ENCODE measurements at places on chromosomes 3 and 15.

DNA sequence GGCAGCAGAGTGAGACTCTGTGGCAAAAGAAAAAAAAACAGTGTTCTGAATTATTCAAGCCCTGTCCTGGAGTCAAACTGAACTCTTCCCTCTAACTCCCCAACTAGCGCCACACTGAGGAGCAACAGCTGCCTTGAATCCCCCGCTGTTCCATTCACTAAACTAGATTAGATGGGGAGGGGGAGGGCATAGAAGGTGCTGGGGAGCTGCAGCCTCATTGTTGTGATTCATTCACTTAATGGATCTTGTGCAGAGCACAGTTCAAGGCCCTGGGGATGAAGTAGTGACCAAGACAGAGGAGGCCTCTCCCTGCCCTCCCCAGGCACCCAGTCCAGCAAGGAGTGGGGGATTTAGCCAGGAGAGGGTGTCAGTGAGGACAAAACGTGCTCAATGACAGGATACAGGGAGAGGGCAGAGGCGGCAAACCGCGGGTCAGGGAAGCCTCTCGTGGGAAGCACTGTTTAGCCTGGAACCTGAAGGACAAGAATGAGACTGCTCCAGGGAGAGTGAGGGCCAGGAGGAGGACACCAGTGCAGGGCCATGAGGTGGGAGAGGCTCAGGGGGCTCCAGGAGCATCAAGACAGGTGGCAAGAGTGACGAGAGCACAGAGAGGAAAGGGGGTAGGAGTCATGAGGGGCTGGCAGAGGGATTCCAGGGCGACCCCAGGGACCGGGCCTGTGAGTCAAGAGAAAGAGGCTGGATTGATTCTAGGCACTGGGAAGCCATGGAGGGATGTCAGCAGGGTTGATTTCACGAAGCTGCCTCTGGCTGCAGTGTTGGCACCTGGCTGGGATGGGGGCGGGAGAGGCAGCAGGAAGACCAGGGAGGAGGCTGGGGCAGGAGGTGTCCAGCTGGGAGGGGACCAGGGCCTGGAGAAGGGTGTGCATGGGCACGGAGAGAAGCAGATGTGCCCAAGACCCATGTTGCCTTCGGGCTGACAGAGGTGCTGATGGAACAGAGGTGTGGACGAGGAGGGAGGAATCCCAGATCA, 31.4 kb downstream of the ALS2CL start:
- DNase-seq = no peak

- no peak for DNase-seq
Measured at GRCh38 chr15:95162967-95163531, 931.7 kb downstream of the MCTP2 start.

GRCh38 chr15:93848490-93848889, 382.9 kb upstream of the MCTP2 start:
- no peak for DNase-seq

GRCh38 chr15:32899126-32899596, 181.4 kb downstream of the GREM1 start:
- no peak for DNase-seq

- no peak for DNase-seq
Measured at GRCh38 chr3:19116239-19116638, 32.1 kb upstream of the KCNH8 start.

DNA sequence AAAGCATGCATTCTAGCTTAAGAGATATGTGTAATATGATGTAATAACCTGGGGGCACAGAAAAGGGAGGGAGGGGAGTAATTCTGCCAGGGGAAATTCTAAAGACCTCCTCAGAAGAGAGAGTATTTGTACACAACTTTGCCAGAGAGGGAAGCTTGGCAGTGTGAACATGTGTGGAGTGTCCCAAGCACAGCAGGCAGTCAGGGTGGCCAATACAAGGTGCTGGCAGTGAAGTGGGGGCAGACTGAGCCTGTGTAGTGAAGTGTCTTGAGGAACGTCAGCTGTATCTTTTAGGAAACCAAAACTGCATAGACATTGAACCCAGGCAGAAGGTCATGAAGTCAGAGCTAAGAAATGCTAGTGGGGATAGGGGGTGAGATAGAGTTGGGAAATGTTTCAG, 29.7 kb upstream of the TMEM42 start:
- DNase-seq = no peak

- DNase-seq = no peak
Measured at GRCh38 chr3:158456114-158456513, 114.9 kb upstream of the MLF1 start.

DNA sequence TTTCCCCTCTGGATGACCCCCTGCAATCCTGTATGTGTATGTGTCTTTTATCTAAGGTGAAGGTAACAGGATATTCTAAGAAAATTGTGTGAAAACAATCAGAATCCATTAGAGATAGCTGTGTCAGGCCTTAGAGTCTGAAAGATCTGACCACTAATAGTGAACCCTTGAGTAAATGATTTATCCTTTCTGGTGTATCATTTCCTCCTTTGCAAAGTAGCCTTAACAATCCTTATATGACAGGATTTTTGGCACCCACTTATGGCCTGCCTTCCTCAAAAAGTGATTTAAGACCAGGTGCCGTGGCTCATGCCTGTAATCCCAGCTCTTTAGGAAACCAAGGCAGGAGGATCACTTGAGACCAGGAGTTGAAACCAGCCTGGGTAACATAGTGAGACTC, 110.2 kb downstream of the RBPMS2 start:
- DNase-seq = no peak

DNA sequence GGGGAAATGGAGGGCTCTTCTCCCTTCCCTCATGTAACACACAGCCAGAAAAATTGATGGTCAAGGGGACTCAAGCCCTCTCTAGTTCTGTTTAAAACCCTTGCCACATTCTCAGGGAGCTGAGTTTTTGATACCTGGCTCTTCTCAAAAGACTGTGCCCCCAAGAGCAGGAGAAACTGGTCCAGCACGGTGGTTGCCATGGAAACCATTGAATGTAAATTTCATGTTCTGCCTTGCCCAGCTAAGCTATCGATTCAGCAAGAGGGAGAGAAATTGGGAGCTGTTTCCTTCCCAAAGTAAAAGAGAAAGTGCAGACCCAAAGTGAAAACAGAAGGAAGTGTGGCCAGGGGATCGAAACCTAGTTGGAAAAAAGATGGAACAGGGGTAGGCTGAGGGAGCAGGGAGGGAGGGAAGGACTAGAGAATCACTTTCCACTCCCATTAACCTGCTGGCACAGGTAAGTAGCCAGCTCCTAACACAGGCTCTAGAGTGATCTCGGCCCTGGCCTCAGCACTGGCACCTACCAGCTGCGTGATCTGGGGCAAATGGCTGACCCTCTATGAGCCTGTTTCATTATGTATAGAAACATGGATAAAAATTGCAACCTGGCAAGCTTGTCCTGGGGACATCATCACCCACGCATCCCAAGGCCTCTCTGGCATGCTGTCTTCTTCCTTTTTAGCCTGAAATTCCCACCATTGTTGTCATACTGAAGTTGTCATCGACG, 140.9 kb downstream of the TPRA1 start:
- DNase-seq = no peak

DNA sequence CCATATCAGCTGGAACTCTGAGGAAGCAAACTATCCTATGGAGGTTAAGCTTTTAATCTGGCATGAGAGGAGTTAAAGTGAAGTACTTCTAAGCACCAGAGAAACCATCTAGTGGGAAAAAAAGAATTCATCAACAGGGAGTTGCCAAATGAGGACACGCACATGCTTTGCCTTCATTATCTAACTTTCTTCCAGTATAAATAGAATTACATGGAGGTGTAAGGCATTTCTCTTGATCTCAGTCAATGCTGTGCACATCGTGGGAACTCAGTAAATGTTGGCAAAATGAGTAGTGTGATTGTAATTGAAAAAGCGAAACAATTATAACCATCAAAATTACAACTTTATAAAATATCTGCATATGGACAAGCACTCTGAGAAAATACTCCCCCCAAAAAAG, 8.0 kb upstream of the GSK3B start:
- DNase-seq = no peak

GRCh38 chr3:53711387-53711786, 134.8 kb downstream of the CHDH start:
- no peak for DNase-seq

- DNase-seq = no peak
Measured at GRCh38 chr15:101488300-101489164, 975 bp downstream of the PCSK6 start.

GRCh38 chr3:184712248-184713039, 580 bp upstream of the MAGEF1 start:
- no peak for DNase-seq

DNA sequence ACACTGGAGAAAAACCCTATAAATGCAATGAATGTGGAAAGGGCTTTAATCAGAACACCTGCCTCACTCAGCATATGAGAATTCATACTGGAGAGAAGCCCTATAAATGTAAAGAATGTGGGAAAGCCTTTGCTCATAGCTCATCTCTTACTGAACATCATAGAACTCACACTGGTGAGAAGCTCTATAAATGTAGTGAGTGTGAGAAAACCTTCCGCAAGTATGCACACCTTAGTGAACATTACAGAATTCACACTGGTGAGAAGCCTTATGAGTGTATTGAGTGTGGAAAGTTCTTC, 7.4 kb upstream of the ZNF501 start:
- DNase-seq = no peak

GRCh38 chr3:29153811-29154210, 127.1 kb upstream of the RBMS3 start:
- no peak for DNase-seq

- DNase-seq = no peak
Measured at GRCh38 chr3:125125821-125126245, 70.0 kb upstream of the HEG1 start.

DNA sequence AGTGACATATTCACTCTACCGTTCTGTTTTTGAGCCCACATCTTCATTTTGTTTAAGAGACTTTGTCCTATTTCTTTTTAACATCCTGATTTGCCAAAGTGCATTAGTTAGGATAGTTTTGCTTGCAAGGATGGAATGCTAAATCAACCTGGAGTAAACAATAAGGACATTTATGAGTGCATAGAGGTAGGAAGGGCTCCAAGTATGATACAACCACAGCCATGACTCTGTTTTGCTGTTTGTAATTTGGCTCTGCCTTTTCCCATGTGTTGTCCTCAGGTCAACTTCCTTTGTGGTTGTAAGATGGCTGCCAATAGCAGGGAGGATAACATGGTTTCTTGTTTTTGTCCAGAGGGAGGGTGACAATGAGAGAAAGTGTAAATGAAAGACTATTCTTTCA, 66.4 kb upstream of the GOLIM4 start:
- DNase-seq = no peak

GRCh38 chr3:151146731-151147091, 56.3 kb downstream of the GPR171 start:
- DNase-seq = no peak

DNA sequence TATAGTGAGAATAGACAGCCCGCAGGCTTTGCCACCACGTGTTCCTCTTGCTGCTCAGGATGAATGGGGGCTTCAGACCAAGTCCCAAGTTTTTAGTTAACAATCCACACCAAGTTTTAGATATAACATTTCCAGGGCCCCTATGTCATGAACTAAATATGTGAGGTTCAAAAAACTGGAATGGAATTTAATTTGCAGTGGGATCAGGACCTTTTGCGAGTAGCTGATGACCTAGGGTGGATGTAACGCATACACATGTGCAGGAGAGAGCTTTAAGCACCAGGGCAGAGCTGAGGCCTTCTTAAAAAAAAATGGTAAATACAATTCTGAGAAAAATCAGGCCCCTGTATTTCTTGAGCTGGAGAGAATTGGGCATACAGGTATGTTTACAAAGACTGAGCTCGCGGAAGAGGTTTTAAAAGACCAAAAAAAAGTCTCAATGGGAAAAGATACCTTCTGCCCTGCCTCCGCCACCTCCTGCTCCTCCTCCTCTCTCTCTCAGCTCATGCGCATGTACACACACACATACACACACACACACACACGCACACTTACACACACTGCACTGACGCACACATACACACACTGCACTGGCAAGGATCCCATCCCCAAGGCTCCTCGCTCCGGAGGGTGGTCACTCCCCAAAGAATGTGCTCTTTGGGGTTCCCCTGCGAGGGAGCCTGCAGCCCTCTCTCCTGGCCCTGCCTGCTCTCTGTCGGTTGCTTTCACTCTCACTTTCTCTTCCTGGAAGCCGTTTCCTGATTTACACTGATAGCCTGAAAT, 48.2 kb upstream of the IGF1R start:
- DNase-seq = peak; percentile 14

DNA sequence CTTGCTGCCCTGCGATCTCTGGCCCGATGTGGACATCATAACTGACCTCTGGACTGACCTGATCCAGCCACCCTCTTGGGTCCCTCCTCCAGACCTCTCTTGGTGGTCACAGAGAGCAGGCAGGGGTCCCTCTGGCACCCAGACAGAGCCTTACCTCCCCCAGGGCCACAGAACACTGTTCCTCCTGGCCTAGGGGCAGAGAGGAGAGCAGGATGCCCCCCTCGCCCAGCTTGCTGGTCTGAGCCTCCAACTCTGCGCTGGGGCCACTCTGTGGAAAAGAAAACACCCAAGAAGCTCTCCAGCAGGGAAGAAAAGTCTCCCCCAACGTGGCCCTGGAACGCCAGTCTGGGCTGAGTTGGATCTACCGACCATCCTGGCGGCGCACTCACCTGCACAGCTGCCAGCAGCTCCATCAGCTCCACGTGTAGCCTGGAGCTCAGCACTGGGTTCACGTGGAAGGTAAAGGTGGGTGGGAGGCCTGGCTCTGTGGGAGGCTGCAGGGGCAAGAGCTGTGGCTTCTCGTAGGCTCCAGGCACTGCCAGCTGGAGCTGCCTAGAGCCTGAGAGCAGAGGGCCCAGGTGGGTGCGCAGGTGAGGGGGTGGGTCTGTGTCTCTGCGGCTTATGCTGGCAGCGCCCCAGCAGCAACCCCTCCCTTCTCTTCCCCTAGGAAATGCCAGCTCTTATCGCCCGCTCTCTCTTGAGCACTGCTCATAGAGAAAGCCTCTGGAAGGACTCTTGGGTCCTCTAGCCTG, 6.0 kb downstream of the PLA2G4F start:
- no peak for DNase-seq

DNA sequence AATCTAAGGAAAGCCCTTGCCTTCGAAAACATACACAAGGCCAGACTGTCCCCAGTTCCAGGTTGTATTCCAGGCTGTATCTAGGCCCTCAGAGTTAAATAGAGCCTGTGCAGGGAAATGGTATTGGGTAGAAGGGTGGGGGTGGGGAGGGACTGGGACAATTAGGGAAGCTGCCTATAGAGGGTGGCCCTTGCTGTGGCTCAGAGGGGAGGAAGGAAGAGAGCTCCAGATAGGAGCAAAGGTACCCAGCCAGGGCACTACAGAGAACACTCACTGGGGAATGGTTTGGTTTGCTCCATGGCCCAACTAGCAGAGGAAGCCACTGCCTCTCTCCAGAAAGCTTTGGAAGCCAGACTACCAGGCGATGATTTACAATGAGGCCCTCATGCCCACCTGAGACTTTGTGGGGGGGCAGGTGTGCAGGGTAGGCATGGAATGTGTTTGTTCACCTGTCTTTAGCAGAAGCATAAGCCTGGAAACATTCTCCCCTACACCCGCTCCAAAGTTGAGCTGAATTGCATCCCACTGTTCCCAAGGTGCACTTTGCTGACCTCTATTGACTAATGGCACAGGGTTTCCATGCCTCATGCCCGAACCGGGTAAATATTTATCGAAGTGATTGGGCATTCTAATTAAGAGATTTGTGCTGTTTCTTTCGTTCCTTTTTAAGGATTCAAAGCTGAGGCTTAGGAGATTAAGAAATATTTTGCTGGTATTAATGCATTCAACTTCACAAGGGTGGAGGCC, 6.3 kb upstream of the TLE3 start:
- no peak for DNase-seq

Measured in stimulated activated CD4-positive, alpha-beta T cell treated with anti-CD3 and anti-CD28 coated beads, TNF-alpha, amount 100 ng/mL, for 4 hours (primary cell).